8988T (cell line): ENCODE measurements at places on chromosomes 6 and 20.

DNA sequence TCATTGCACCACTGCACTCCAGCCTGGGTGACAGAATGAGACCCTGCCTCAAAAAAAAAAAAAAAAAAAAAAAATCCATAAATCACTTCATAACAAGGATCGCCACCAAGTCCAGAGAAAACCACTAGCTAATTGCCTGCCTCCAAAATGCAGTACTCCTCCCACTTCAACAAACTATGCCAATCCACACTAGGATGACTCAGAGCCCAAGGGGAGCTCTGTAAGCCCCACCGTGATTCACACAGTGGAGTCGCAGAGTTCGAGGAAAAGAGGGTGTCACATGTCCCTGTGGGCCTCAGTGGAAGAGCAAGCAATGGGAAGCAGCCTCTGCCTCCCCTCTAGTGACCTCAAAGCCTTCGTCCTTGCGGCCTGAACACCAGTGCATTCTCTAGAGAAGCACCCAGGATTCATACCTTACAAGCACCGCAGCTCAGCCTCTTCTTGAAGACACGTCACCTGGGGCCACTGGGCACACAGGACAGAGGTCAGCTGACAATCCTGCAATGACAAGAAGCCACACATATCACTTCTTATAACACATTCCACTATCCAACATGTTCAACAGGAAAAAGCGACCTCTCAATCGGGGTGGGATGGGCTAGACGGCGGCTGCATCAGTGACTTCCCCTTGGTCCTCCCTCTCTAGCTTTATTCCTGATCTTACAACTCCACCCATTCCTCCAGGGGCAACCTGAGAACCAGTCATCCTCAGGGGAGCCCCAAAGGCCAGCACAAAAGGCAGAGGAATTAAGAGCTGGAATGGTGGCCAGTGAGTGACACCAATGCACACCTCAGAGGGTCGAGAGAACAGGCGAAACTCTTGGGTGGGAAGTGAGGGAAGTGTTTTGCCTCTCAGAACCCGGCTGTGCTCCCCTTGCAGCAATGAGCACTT lies 8.9 kb downstream of the SNHG17 start:
- DNase-seq: no peak

DNA sequence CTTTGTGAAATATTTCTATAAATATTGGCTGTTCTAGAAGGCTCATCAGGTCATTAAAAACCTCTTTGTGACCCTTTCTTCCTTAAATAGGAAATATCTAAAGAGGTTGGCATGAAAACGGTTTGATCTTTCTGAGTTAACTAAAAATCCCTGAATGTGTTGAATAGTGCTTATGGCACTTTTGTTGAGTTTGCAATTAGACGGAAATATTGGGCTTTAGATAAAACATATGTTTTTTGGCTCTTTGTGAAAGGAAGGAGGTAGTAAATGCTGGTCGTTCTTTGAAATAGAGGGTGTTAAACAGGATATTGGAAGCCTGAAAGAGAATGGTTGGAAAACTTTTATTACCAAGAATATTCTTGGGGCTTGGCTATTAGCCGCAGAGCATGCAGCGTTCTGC lies 163.0 kb downstream of the ARID1B start:
- no peak for DNase-seq

DNA sequence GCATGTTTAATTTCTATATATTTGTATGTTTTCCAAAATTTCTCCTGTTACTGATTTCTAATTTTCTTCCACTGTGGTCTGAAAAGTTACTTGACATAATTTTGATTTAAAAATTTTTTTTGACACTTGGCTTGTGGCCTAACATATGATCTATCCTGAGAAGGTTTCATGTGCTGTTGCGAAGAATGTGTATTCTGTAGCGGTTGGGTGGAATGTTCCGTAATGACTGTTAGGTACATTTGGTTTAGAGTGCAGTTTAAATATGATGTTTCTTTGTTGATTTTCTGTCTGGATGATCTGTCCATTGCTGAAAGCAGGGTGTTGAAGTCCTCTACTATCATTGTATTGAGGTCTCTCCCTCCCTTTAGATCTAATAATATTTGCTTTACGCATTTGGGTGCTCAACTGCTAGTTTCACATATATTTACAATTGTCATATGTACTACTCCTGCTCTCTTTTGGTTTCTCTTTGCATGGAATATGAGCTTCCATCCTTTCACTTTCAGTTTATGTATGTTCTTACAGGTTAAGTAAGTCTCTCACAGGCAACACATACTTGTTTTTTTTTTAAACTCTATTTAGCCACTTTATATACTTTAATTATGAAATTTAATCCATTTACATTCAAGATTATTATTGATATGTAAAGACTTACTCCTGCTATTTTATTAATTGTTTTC lies 19.5 kb upstream of the EDN1 start:
- DNase-seq: no peak

- no peak for DNase-seq
Observed at GRCh38 chr6:7282097-7282906, 30.7 kb downstream of the SSR1 start.

DNA sequence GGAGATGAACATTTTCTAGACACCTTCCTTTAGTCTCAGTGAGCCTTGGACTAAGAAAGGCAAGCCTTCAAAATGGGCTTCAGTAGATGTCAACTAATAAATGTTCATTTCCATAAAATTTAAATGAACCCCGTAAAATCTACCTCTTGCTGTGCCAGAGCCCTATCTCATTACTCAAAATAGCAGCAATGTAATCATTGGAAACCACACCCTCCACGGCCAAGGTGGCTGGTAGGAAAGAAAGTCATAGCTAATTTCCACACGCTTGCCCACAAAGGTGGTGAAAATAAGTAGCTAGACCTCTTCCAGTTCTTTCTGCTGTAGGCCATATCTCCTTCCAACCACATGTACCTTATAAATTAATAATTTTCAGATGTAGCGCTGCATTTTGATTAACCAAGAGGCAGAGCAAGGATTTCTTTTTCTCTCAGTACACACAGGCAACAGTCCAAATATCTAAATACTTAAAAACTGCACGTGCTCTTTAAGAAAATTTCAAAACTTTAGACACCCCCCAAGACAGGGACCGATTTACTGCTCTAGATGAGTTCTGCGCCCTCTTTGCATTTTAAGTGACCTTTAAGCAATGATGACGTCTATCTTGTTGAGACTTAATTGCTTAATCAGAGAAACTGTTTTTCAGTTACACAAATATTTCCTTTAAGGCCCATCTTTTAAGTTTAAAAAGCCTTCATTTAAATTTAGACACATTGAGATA lies 290.8 kb downstream of the ZNF217 start:
- DNase-seq: no peak

GRCh38 chr6:53614676-53615075 lies 50.9 kb downstream of the KLHL31 start:
- DNase-seq: no peak

DNA sequence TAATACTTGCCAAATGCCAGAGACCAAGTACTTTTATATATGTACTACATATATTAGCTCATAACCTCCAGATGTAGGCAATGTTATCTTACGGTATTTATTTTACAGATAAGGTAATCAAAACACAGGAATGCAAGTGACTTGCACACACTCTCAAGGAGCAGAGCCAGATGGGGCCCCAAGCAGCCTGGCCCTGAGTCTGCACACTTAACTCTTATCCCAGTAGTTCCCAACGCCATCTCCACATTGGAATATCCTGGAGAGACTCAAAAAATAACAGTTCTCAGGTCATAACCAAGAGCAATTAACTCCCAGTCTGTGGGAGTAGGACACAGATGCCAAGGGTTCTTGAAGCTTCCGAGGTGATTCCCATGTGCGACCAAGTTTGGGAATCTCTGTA lies 398.7 kb downstream of the PHF3 start:
- no peak for DNase-seq

GRCh38 chr6:130725551-130725950 lies 101.7 kb upstream of the SMLR1 start:
- no peak for DNase-seq

- DNase-seq: no peak
Observed at GRCh38 chr20:63128367-63128766, 87.6 kb downstream of the YTHDF1 start.

DNA sequence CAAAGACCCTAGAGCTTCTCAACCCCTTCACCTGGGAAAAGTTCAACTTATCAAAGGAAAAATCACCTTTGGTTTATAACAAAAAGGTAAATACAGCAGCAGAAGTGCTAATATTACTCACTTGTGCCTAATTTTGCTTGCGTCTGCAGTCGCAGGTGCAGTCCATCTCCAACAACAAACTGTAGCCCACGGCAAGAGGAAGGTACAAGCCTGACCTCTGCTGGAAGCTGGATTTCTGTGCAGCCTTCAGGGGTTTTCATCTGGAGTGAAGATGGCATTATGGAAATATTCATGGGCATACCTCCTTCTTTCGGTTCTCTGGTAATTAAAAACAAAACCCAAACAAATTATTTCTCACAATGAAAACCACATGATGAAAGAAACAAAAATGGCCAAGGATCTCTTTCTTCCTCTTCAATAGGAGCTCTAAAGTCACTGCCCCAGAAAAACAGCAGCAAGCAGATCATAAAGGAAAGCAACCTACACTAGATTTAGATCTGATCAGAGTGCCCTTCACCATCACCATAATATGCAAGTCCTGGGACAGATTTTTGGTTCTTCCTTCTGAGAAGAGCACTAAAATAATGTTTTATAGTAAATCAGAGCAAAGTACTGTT lies 7.8 kb downstream of the UBE3D start:
- no peak for DNase-seq

DNA sequence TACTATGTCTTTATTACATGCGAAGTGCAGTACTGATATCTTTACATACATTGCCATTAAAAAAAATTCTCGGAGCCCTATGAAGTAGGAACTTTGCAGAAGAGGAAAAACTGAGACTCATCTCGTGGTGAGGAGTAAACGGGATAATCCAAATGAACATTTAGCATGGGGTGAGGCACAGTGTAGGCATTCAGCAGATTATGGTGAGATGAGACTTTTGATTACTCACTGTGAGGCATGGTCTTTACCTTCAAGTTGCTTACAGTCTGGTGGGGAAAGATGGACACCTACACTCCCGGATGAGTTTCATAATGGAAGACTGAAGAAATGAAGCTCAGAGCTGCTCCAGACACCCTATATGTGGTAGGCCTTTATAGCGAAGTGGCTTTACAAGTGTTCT lies 1.4 kb downstream of the RPRD1B start:
- DNase-seq: no peak

GRCh38 chr6:163536770-163537169 lies 122.3 kb downstream of the QKI start:
- DNase-seq: no peak

DNA sequence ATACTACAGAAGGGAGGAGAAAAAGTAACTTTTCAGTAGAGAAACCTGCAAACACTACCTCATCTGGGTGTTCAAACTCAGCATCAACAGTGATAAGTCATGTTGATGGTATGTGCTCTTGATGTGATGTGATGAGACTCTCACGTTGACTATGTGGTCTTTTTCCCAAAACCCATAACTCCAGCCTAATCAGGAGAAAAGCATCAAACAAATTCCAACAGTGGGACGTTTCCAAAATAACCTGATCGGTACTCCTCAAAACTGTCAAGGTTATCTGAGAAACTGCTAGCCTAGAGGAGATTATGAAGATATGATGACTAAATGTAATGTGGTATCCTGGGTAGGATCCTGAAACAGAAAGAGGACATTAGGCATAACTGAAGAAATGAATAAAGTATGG lies 41.9 kb upstream of the TAB2 start:
- no peak for DNase-seq

GRCh38 chr6:115404446-115404845 lies 656.2 kb downstream of the FRK start:
- DNase-seq: no peak
